ENCODE measurements at places on chromosomes 1 and 21.

- DNase-seq: no peak
Observed at GRCh38 chr1:45620588-45621500, 3.0 kb downstream of the CCDC17 start.

- DNase-seq: no peak
Observed at GRCh38 chr21:28799926-28800325, 192.8 kb downstream of the LTN1 start.

GRCh38 chr1:111833334-111833733 lies 77.6 kb downstream of the DDX20 start:
- no peak for DNase-seq

DNA sequence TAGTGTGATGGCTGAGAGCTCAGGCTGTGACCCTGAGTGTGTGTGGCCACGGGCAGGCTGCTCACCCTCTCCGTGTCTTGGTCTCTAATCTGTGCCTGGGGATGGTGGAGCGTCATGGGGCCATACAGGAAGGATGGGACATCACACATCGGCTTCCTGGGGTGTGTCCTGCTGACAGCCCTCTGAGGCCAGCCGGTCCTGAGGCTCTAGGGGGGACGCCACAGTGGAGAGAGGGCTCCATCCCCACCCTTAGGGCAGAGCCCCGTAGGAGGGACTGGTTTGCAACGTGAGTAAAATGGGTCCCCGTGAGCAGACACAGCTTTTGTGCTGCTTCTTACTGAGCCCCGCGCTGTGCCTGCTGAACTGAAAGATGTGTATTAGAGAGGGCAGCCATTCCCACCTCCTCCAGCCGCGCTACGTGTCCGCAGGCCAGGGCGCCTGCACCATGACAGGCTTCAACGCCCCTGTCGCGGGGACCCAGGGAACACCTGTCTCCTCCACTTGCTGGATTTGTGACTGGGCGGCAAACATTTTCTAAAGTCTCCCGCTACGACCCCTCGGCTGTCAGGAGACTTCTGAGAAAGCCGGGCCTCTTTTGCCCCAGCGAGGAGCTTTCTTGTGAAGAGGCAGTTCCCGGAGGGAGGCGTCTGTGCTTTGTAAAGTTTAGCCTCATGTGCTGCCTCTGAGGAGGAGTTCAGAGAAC lies 8.1 kb downstream of the COL18A1 start:
- DNase-seq: no peak

DNA sequence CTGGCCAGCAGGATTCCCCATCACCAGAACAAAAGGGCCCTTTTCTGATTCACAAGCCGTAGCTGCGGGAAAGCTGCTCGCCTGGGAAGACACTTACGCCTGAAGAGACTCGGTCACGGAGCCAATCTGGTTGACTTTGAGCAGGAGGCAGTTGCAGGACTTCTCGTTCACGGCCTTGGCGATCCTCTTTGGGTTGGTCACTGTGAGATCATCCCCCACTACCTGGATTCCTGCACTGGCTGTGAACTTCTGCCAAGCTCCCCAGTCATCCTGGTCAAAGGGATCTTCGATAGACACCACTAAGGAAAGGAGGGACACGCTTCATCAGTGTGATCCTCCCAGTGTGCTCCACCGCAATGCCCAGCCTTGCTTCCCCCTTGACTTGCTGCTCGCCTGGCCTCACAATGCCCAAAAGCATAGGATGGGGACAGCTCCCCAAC lies 14.7 kb downstream of the ENO1 start:
- no peak for DNase-seq

GRCh38 chr21:38766987-38767722 lies 38.6 kb upstream of the ETS2 start:
- no peak for DNase-seq

DNA sequence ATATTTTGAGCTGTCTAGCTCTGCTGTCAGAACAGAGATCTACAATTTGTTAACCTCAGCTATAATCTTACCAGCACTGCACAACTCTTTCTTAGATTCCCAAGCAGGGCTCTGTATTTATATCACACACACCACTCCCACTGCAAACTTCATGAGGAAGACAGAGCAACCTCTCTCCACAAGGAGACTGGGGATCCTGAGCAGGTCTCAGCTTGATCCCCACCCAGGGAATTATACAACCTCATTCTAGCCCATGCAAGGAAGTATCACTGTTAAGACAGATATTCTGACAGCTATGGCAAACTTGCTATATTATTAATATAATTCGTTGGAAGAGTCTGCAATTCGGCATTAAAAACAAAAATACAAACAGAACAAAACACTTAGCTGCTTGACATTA lies 40.4 kb downstream of the EGLN1 start:
- no peak for DNase-seq

- peak; percentile 57 for DNase-seq
Observed at GRCh38 chr1:155981266-155982088, 3.1 kb upstream of the ARHGEF2 start.

DNA sequence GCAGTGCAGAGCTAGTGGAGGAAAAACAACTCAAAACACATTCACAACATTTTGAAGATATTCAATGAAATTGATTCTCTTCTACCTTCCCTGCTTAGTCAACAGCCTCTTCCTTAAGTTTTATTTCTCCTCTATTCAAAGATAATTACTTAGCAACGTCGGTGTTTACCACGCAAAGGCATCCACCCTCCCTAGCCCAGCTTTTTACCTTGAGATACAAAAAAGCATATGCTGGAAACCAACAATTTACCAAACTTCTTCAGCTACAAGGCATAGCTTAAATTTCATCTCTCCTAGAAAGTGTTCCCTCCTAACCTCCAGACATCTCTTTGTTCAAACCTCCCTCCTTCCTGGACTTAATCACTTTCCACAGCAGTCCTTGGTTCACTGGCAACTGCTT lies 102.8 kb upstream of the SOD1 start:
- no peak for DNase-seq

DNA sequence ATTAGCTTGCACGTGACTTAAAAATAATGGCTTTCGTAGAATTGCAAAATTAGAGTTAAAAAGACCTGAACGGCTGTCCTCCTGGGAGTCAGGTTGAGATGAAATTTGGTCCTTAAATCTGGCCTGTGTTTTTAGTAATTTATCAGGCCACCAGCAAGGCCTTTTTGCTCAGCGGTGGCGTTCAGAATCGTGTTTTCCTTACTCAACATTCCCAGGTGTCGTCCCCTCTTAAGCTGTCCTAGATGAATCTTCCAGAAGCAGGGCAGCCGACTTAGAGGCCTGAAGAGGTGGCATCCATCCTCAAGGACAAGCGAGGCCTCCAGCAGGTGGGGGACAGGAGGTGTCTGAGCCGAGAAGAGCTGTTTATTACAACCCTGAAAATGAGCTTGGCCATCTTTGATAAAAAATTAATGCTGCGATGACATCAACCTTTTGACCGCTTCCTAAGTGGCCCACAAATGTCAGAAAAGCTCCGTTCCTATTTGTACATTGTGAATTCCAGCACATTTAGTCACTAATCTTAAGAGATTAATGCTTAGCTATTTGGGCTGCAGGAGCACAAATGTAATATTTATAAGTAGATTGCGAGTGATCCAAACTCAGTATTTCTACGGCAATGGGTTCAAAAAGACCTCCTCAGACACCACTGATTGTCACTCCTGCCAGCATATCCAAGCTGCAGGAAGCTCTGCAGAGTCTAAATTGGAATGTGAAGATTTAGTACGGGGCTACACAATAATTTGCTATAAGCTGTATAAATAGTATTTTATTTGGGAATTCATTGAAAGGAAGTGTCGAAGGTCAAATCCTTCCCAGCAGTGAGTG lies 344.1 kb upstream of the VAMP3 start:
- no peak for DNase-seq

DNA sequence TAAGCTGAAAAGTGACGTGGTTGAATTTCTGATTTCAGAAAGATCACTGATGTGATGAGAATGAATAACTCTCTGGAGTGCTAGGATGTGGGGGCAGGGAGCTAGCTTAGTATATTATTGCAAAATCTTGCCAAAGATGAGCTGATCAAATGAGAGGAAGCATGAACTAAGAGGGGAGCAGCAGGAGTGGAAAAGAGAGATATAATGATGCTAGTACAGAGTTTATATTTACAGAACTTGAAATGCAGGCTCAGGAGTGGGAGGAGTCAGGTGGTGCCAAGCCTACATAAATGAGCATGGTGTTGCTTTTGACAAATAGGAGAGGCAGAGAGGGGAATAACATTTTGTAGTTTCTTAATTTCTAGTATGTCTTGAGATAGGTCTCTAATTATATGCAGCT lies 38.1 kb upstream of the NBL1 start:
- DNase-seq: no peak
